Erythroblast (primary cell): ENCODE measurements at places on chromosomes 4 and X.
A peak's percentile ranks its signal among the peaks of the same experiment; 100 is the strongest.

- DNase-seq: peak; percentile 10
Measured at GRCh38 chr4:121072224-121073003, at the start of gene NDNF. Gene NDNF, minus strand, starts transcription at chr4:121072535. Its CDS starts 26,698 bp downstream, at chr4:121045837.

DNA sequence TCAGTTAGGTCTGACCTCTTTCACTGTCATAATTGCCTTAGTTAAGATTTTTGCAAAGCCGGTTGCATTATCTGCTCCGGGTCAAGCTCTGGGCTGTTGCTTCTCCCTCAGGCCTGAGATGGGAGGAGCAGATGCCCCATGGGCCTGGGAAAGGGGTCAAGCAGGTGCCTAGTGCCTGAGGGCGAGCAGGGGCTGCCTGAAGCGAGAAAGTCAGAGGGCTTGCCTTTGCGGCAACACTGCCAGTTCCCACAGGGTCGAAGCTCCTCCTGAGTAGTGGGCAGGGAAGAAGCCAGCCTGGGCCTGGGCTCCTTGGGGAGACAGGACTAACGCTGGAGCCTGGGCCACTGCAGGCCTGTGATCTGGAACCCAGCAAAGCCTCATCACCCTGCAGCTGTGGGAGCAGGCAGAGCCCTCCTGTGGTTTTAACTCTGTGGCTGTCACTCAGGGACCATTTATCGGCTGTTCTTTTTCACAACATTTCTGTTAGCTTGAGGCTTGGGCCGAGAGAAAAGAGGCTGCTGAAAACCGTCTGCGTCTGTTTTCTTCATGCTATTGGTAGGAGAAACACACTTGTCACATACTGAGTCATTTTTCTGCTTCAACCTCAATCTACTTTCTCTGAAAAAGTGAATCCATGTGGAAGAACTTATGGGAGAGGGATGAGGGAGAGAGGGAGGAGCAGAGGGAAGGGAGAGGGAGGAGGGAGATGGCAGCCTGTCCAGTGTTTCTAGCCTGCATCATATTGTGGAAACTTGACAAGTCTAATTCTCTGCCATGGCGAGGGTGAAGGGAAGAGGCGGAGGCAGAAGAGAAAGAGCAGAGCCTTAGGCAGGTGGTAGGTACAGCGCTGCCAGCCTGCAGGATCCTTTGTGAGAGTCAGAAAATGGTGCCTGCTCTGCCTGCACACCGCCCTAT lies 68.4 kb downstream of the RHOH start:
- peak; percentile 40 for DNase-seq

DNA sequence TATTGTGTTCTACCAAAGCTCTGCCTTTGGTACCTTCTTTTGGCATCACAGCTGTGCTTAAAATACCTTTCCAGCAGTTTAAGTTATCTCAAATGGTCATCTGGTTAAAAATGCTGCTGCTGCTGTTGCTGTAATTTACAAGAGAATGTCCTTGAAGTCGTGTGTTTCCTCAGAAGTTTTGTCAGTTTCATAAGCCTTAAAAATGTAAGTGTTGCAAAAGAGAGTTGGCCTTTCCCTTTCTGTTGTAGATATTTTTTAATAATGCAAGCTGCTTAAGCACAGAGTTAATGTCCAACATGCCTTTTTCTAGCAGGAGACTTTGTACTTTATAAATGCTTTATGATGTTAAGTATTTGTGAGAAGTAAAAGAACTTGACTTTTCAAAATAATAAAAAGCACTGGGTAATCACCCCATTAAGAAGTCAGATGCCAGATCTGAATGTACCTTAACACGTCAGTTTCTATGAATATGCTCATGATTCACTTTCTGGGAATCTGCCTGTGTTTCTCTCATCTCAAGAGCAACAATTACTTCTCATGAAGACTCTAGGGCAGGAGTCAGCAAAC lies 35.3 kb upstream of the TENM3 start:
- no peak for DNase-seq

DNA sequence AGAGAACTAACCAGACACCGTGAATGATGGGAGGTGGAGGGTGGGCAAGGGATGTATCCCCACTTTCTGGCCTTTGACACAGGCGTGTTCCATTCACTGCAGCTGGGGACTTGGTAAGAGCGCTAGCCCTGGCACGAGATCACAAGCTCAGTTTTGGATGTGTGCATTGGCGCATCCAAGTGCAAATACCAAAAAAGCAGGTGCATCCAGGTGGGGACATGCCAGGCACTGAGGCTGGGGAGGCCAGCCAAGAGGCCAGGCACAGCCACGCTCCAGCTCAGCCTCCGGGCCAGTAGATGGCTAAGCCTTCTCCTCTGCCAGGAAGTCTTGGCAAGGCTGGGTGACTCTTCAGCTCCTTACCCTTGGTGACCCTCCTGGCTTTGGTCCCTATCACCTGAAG lies 4.4 kb upstream of the ZFP92 start:
- DNase-seq: no peak

GRCh38 chr4:14269824-14270223 lies 642.3 kb upstream of the BOD1L1 start:
- no peak for DNase-seq

GRCh38 chrX:16700734-16701133 lies 11.7 kb downstream of the CTPS2 start:
- DNase-seq: no peak

GRCh38 chr4:2593003-2593402 lies 56.6 kb downstream of the FAM193A start:
- no peak for DNase-seq

DNA sequence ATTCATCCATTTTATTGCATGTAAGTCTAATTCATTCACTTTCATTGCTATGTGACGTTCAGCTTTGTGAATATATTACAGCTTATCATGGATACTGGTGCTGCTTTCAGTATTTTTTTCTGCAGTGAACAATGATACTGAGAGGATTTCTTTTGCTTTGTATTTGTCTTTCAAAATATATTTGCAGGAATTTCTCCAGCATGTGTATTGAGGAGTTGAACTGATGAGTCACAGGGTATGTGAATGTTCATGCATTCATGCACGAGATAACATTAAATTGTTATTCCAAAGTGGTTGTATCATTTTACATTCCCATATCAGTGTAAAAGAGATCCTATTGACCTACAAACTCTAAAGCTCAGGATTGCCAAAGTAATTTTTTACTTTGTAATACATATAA lies 283.8 kb upstream of the ARSJ start:
- DNase-seq: no peak

DNA sequence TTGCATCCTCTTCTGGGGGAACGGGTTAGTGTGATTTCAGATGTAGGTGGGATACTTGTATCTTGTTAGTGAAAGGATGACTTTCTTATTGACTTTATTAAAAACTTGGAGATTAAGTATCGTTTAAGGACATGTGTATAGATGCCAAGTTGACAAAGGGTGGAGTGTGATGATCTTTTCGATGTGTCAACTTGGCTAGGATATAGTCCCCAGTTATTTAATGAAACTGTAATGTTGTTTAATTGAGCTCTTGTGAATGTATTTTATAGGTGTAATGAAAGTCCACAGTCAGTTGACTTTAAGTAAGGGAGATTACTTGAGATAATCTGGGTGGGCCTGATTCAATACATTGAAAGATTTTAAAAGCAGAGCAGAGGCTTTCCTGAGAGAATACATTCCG lies 127.0 kb downstream of the AASDH start:
- DNase-seq: no peak

DNA sequence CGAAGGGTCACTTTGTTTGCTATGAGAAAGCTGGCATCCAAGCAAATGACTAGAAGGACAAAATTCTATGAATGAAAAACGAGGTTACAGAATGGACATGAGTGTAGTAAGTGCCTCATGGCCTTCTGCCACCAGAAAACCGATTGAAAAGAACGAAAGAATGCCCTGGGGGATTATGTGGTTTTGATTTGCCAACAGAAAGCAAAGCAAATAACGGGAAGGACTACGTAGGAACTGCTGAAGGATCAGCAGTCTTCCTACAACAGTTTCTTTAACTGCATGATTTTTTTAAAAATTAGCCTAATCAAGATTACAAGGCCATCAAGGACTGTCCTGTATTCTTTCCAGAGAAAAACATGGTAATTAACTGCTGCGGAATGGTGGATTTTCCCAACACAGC lies 50.6 kb downstream of the NRK start:
- no peak for DNase-seq

GRCh38 chrX:74536832-74537371 lies 77.5 kb downstream of the RLIM start:
- DNase-seq: no peak

- no peak for DNase-seq
Measured at GRCh38 chr4:120760047-120760446, 162.5 kb downstream of the PRDM5 start.

DNA sequence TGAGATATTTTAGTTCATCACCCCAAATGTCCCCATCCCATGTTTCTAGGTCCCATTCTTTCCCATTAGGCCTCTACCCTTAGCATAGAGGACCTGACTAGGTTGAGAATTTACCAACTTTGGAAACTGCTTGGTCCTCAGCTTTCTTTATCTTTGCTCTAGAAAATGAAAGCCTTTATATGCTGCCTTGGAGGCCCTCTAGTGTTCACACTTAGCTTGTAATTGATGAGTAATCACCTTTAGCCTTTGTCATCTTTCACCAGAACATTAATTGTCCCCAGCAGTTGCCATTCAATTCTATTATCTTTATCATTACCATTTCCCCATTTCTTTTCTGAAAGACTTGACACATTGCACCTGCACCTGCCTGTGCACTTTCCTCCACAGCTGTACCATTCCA lies 589.2 kb upstream of the NR3C2 start:
- no peak for DNase-seq

GRCh38 chr4:110669663-110670062 lies 46.8 kb upstream of the PITX2 start:
- no peak for DNase-seq

DNA sequence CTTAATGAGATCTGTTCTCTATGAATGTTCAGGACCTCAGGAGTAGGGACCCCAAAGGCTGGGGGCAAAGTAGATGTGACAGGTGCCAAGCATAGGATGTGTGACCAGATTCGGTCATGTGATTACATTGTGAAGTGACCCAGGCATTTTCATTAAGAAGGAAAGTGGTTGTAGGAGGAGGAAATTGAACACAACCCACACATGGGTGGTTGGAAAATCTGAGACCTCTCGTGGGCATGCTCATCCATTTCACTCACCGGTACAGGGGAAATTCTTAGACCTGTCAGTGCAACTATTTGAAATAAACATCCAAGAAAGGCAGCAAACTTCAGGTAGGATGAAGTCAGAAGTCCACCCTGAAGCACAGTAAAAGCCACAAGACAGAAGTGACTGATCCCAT lies 43.5 kb upstream of the CD99 start:
- DNase-seq: no peak
